HFFc6 (cell line): ENCODE measurements at places on chromosomes 12 and 14. TPM values are rescaled to one million over a fixed set of nuclear protein-coding genes. Genes with fewer than 3 reads are reported as not detected.

DNA sequence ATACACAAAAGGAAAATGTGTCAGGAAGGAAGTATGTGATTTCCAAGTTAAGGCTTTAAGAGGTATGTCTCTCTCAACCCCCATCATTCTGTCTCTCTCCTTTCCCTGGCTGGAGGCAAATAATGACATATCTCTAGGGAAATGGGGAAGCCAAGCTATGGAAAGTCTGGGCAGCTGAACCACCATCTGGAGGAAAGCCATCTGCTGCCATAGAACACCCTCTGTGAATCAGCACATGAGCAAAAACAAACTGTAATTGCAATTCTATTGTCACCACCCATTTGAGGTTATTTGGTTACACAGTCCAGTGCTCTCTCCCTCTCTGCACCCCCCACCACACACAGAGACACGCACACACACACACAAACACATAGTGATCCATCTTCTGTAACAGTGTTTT is 766.2 kb downstream of the FLRT2 start:
- peak; percentile 27 for DNase-seq

- no peak for DNase-seq
Measured at GRCh38 chr12:64125913-64126312, 96.2 kb downstream of the KICS2 start.

DNA sequence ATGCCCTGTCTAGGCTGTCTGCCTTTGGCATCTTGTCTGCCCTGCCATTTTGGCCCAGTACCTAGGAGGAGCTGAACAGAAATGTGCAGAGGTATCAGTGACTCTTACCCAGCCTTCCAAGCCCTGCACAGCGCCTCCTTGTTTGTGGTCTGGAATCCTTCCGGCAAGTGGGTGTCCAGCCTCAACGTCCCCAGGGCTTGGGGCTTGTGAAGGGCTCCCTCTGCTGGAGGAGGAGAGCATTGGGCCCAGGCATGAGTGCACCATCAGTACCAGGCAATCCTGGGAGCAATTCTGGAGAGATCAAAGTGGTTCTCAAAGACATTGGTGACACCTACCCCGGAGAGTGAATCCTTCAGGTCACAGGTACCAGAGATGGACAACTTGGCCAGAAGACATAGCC is 2.4 kb upstream of the TCL1B start:
- no peak for DNase-seq

GRCh38 chr12:105245291-105245690 is 9.3 kb upstream of the APPL2 start:
- no peak for DNase-seq

Gene KRT2
- not detected in 2 replicates for total RNA-seq

Gene ZFYVE26
- total RNA-seq = 11.5 to 13.6 TPM (median 12.8 TPM) in 3 replicates

Gene KRT6C
- not detected in 3 replicates for total RNA-seq

Gene PLXNC1
- total RNA-seq = 0.19 to 0.51 TPM (median 0.25 TPM) in 3 replicates

Gene PLEKHG7
- total RNA-seq = not detected in 3 replicates

Gene KRT86
- 0.19 to 0.36 TPM in 2 of 3 replicates, not detected in the other for total RNA-seq
